Thymus (tissue), 14 donors: ENCODE measurements at places on chromosomes 7 and 10.

DNA sequence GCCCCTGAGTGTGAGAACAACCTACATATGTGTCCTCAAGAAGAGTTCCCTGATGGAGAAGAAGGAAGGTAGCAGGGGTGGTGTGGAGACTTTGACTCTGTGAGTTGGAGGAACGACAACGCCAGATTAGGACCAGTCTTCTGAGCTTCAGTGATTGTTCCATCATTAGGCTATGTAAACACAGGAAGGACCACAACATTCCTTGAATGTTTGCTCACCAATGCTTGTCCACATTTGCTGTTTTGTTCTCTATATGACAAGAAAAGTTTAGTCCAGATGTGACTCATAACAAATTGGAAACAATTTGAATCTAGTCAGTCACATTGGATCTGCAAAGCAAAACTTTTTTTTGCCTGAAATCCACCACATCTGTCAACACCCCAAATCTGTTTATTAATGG, 62.7 kb downstream of the ENTPD1 start:
- DNase-seq = no peak

GRCh38 chr7:81484261-81484660, 285.6 kb downstream of the HGF start:
- DNase-seq = no peak

DNA sequence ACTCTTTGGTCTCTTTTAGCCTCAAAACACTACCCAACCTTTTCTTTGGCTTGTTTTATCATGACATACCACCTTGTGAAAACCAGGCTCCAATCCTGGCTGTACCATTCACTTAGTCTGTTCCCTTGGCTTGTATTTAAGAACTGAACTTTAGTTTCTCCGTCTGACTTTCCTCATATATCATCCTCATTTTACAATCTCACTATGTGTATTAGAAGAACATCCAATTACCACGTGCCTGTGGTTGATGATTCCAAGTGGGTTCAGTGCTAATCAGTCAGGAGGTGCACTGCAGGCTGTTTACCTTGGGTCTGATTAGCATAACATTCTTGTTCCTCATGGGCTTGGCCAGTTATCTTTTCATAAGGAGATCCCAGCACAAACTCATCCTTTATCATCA, 144.8 kb upstream of the KLF14 start:
- no peak for DNase-seq

DNA sequence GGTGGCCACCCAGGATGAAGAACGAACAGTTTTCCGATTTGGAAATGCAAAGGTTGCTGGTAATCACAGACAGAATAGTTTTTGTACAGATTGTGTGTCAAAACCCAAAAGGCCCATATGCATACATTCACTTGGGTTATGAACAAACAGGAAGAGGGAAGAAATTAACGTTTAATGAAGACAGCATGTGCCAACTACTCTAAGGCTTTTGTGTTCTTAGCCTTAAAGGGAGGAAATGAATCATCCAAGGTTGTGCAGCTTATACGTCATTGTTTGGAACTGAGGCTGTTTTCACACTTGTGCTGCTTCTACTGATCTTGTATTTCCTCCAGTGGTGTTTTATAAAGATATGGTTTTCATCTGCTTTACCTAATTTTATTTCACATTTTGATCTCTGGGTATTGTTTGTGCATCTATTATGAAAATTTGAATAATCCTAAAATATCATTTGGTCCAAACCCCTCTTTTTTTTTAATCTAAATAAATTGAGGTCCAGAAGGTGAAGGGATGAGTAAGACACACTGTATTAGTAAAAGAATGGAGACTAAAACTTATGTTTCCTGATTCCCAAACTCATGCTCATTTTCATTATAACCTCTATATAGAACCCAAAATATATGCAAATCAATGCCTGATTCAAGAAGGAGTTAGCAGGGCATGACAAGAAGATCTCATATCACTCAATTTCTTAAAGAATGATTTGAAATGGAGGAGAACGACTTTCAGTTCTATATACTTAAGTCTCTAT, 373.1 kb downstream of the THSD7A start:
- peak; percentile 8 for DNase-seq

DNA sequence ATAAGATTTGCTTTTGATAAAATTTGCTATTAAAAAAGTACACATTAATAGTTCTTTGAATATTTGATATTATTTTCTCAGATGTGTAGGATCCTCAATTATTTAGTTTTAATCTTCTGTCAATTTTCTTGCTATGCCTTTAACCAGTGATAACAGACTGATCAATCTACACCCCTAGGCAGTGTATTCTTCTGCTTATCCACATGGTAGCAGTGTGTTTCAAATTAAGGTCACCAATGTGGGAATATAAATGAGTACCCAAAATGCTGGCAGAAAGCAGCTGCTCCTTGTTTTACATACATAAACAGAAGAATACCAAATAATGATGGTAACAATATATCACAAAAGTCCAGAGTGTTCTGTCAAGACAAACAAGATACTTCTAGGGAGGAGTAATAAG, 87.0 kb downstream of the SKAP2 start:
- DNase-seq = no peak

- DNase-seq = no peak
These were observed 85.2 kb upstream of the PIK3CG start for GRCh38 chr7:106779877-106780276.

- no peak for DNase-seq
These were observed 6.9 kb upstream of the LRMDA start for GRCh38 chr10:75424571-75424970.

DNA sequence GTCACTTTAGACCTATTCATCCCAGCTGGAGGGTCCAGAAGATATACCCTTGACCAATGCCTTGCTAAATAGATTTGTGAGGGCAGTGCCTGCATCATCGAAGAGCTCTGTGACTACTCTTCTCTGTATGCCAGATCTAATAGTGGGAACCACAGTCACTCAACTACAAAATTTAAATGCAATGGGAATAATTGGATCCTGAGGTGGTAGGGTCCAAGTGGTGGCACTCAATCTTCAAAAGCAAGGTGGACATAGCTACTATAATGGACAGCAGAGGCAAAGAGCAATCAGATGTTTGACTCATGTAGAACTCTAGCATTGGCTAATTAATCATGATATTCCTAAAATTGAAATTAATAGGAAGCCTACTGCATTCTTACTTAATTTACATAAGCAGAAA, 554.3 kb upstream of the GRM3 start:
- DNase-seq = no peak

DNA sequence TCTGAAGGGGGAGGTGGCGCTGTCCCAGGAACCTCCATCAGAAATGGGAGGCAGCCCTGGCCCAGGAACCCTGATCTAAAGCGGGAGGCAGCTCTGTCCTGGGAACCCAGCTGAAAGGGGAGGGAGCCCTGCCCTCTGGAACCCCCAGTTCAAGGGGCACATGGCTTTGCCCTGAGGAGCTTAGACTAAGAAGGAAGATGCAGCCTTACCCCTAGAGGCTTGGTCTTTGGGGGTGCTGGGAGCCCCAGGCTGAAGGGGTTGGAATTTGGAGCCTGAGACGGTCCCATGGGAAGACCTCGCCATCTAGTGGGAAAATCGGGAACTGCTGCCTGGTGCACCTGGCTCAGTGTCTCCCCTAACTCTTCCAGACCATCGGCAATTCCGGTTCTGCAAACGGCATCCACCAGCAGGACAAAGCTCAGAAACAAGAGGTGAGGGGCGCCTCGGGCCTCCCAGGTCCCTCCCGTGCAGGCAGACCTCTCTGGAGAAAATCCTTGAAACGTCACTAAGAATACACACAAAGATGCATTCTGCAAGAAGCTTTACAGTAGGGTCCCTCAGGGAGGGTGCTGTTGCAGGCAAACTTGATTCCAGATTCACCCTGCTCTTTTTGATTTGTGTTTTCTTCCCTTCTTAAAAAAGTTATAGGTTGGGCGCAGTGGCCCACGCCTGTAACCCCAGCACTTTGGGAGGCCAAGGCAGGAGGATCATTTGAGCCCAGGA, 52.4 kb upstream of the GTF2IRD1 start:
- DNase-seq = peak; percentile 80

GRCh38 chr7:42843205-42843800, 68.6 kb downstream of the C7orf25 start:
- DNase-seq = peak; percentile 16

DNA sequence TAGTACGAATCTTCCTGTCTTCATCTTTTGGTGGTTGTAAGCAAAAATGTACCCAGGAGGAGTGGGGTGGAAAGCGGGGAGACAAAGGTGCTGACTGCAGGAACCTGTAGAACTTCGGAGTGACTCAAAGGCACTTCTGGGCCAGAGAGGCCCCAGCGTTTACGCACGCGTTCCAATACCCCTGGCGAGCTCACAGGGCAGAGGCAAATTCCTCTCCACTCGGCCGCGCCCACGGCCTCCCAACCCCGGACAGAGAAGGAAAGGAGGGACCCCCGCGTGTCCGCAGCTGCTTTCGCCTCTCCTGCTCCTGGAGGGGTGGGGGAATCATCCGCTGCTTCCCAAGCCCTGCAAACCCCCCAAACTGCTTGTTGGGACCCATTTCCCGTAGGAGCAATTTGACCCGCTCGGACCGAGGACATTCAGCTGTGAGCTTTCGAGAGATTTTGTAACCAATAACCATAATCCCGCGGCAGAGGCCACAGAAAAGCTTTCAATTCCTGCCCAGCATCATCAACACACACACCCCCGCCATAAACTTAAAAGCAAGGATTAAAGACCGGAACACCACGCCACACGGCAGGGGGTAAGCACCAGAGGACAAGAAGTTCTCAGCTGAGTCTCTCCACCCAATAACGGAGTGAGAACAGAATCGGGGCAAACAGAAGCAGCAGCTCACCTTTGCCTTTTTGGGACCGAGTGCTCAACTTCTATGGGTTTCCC, 2.3 kb downstream of the IGF2BP3 start:
- DNase-seq = peak; percentile 45

DNA sequence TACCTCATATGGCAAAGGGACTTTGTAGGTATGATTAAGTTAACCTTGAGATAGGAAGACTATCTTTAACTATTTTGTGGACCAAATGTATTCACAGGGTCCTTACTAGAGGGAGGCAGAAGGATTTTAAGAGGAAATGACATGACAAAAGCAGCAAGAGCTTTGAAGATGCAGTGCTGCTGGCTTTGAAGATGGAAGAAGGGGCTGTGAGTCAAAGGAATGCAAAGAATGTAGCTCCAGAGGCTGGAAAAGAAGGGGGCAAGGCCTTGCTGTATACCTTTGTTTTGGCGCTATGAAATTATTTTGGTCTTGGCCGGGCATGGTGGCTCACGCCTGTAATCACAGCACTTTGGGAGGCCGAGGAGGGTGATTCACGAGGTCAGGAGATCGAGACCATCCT, 3.2 kb upstream of the NRBF2 start:
- DNase-seq = no peak

- no peak for DNase-seq
These were observed 99.1 kb downstream of the BMPR1A start for GRCh38 chr10:86855513-86855912.
